ENCODE measurements at places on chromosomes 12 and 14. TPM values are rescaled to one million over a fixed set of nuclear protein-coding genes. Genes with fewer than 3 reads are reported as not detected.

Gene ART4
- not detected for polyA plus RNA-seq

- peak overlapping the region; percentile 85 for H3K4me3 ChIP-seq
- H3K27ac ChIP-seq = peak overlapping the region; percentile 89
- peak; percentile 66 for DNase-seq
- 0 out of 2 replicates have a peak, but pooled peaks cover 7% of the 10 kb centered on the region for H3K4me1 ChIP-seq
- H3K36me3 ChIP-seq = no peaks in the 10 kb centered on the region
Observed at GRCh38 chr12:54018468-54018984, 9.7 kb upstream of the HOXC6 start.

- H3K27ac ChIP-seq = no peak overlapping the region
- no peak for DNase-seq
- H3K27me3 ChIP-seq = no peaks in the 10 kb centered on the region
- H3K36me3 ChIP-seq = peaks cover 18% of the 10 kb centered on the region
- peaks cover 10% of the 10 kb centered on the region for H3K4me1 ChIP-seq
- H3K4me3 ChIP-seq = no peak overlapping the region
Observed at GRCh38 chr12:110531741-110532333, 29.7 kb downstream of the RAD9B start.

DNA sequence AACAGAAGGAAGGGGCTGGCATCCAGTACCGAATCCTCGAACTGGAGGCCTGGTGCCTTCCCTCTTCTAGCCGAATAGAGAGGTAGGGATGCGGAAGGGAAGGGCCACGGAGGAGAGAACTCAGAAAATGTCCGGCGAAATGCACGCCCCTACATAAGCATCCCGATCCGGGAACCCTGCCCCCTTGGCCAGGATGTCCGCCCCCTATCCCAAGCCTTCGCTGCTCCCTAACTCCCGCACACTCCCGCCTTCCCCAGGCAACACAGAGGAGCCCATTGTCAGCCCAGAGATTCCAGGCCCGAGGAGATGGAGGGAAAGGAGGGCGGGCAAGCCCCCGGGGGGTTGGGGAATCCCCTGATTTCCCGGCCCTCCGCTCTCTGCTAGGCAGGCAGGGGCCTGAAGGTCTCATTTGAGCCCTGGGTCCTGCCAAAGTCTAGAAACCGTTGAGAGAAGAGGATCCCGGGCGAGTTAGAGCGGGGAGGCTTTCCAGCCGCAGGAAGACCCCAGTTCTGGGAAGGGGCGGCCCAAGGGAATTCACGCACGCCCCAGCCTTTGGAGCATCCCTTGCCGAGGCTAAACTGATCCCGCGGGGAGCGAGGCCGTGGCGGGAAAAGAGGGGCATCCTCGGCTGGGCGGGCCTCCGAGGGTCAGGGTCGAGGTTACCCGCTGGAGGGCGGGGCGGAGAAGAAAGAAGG is 569 bp upstream of the ARHGEF40 start:
- peak overlapping the region; percentile 98 for H3K27ac ChIP-seq
- peak overlapping the region; percentile 81 for H3K4me3 ChIP-seq
- peak; percentile 77 for DNase-seq
- H3K27me3 ChIP-seq = no peaks in the 10 kb centered on the region
- H3K4me1 ChIP-seq = peaks cover 22% of the 10 kb centered on the region
- peaks cover 13% of the 10 kb centered on the region for H3K36me3 ChIP-seq
